ENCODE measurements at places on chromosomes 2 and 18.

- no peak for DNase-seq
Observed at GRCh38 chr18:38790303-38790702, 1224.7 kb upstream of the CELF4 start.

DNA sequence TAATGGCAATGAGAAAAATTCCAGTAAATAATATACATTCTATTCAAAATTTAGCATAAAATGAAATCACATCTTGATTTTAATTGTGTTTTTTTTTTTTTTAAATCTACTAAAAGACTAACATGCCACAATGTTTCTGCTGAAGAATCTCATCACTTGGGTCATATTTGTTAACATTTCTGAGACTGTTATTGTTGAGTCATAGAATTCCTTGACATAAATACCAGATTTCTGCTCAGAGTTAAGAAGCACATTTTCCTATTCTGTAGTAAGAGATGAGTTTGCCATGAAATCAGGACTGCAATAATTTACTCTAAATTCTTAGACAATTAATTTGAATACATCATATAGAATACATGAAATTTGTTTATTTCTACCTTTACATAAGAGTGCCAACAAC lies 154.9 kb upstream of the KYNU start:
- DNase-seq: no peak

DNA sequence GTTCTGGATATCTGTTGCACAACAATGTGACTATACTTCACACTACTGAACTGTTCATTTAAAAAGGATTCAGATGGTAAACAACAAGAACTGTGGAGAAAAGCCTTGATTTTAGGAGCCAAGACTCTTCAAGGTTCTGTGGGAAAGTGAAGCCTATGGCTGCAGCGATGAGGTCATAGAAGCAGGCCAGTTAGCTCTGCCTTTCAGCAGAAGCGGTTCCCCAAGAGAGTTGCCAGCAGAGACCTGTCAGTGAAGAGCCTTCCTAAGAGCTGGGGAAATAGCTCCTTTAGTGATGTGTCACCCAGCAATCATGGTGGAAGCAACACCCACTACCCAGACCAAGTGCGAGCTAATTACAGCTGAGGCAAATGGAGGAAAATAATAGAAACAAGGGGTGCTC lies 346.5 kb upstream of the ETAA1 start:
- no peak for DNase-seq

DNA sequence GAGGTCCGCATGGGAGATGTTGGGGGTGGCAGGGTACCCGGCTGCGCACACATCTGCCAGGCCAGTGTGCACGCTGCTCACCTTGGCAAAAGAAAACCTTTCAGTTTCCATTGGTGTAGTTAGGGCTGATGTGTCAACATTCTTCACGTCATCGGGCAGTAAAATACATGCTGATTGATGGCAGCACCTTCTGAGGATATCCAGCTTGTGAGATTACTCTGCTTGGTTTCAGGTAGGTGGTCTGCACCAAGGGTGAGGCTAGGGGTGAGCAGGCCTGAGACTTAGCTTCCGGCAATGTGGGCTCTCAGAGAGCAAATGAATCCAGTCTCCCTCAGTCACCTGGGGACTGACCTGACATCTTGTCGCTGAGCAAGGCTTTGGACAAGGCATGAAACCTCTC lies 19.3 kb upstream of the ACKR3 start:
- DNase-seq: no peak

- no peak for DNase-seq
Observed at GRCh38 chr18:11502368-11502767, 107.0 kb upstream of the SLC35G4 start.

DNA sequence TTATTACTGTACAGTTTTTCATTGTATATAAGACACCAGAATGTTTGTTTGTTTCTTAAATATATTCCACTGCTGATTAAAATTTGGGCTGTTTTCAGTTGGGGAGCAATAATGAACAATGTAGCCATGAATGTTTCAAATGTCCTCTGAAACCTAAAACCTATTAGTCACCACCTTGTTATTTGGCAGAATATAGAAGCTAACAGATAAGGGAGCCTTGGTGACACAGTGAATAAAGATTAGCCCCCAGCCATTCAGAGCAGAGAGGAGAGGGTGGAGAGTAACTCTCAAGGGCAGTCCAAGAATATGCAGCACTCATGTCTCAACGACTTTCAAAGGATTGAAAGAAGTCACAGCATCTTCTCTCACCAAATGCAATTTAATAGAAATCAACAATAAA lies 43.1 kb upstream of the ATP8B1 start:
- DNase-seq: no peak

DNA sequence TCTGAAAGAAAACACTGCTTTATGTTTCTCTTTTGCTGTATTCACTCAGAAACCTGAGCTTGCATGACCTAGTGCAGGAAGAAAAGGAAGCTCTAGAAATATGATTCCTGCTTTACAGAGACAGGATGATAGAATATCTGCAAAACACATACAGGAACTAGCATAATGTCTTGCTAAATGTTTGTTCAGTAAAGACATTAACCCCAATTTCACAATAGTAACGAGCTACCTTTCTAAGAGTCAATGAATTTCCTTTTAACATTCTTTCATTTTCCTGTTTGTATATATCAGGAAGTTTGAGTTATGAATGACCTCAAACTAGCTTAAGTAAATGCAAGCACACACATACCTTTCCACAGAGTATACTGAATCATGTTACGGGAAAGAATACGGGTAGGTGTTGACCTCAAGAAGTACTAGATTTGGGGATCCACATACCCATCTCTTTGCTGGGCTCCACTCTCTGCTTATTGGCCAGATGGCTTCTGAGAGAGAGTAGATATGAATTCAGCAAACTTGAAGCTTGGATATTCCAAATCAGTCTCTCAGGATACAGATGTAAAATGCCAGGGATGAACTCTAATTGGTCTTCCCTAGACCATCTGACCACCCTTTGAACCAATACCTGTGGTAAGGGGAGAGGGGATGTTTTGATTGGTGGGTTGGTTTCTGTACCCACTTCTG lies 18.2 kb upstream of the ACSL3 start:
- no peak for DNase-seq

DNA sequence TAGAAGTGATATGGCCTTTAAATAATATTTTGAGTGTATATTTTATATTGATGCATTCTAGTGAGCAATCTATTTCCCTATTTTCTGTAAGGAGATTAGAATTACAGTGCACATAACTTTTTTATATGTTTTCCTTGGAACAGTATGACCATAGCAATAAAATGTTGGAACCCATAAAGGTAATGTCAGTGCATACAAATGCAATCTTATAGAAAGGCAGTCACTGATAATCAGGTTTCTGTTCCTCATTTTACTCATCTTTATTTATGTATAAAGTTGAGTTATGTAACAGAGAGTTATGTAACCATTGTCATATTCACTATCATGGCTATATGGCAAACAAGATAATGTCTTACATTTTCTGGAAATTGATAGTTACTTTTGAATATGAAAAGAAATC lies 179.9 kb upstream of the NETO1 start:
- no peak for DNase-seq

- DNase-seq: no peak
Observed at GRCh38 chr18:23810396-23810795, 121.1 kb downstream of the LAMA3 start.

DNA sequence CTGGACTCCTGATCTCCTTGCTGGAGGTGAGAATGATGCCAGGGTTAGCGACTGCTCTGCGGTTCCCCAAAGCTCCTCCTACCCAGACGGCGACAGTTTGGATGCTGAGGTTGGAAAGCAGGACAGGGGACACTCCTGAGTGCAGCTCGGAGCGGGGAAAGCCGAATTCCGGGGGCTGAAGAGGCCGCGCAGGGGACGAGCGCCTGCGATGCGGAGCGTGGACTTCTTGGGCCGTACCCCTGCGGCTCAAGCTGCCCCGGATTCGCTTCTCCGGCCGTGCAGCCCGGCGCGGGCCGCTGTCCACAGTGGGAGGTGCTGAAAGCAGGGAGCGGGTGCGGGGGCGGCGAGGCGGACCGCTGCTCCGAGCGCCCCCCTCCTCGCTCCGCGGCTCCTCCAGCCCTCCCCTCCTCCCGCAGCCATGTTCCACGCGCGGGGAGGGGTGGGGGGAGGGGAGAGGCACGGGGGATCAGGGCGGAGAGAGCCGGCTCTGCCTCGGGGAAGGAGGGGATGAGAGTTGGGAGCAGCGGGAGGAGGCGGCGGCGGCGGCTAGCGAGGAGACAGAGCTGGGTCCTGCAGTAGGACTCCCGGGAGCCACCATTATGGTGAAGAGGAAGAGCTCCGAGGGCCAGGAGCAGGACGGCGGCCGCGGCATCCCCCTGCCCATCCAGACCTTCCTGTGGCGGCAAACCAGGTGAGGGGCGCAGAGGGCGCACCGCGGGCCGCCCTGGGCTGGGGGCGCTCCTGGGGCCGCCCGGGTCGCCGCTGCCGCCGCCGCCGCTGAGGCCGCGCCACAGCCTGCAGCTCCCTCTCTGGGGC lies at the start of gene UNC80:
Gene UNC80, plus strand, starts transcription at position 359 of the 816 bp plus-strand sequence. Its CDS starts 241 bp downstream, at position 600.
- DNase-seq: no peak

DNA sequence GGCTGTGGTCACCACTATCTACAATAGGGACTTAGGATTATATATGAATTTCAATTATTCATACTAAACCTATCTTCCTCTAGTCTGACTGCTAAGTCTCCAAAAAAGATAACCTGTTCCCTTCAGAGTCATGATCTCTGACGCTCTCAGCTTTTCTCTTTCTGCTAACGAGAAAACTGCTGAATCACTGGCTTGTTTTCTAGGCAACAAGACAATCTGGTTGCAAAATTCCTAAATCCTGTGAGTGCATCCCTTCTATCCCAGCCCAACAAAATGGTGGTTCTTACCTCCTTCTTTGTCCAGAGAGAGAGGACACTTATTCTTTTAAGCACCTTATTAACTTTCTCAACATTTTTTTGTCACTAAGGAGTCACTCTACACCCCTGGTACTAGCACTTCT lies 312.3 kb upstream of the PKDCC start:
- no peak for DNase-seq

DNA sequence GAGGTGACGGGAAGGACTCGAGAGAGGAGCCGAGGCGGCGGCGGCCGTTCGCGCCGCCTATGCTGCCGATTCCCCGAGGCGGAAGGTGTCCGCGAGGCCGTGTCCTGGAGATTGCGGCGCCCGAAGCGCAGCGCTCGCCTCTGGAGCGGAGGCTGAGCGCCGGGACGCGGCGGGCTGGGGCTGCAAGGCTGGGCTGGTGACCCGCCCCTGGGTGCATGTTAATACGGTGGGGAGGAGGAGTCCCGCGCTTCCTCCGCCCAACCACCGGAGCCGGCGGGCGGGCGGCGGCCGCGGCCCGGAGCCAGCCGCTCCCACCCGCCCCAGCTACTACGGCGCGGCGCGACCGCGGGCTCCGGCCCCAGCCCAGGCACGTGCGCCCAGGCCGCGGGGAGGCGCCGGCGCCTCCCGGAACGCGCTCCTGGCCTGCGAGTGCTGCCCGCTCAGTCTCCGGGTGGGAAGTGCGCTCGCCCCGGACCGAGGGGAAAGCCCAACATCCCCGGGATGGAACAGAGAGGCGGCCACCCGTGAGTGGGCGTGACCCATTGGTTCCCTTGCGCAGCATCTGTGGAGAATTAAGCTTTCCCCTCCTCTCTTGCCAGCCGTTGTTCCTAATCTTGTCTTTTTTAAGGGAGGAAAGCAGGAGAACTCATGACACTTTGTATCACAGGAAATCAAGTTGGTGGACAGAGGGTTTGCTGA lies at the start of gene DLGAP1:
Gene DLGAP1, minus strand, starts transcription at position 195 of the 699 bp plus-strand sequence.
- no peak for DNase-seq

DNA sequence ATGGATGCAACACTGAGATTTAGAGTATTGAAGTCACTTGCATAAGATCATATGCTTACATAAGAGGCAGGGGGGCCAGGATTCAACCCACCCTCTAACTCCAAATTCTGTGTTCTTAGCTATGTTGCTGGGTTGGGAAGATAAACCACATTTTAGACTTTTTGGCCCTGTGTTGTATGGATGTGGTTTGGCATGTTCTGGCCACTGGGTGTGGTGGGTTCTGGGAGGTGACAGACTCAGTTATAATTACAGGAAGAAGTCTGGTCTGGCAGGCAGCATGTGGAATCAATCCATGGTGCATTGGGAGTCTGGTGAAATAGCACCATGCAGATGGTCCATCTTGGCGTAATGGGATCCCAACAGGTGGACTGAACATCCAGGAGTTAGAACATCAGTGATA lies 138.9 kb downstream of the LTBP1 start:
- no peak for DNase-seq

DNA sequence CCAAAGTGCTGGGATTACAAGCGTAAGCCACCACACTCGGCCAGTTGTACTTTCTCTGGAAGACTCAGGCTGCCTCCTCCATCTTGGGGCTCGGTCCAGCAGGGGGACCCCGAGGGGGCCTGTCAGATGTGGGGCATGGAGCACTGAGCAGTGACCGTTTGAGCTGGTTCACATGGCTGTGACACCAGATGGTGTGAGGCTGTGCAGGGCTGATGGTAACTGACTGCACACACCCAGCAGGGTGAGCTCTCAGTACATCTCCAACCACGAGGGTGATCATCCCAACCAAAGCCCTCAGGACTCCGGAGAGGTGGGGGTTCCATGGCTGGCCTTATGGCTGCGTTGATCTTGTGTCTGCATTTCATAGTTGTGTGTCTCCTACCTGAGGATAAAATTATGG lies 63.4 kb downstream of the FAM168B start:
- no peak for DNase-seq

GRCh38 chr2:15278296-15278695 lies 282.8 kb downstream of the NBAS start:
- no peak for DNase-seq

- DNase-seq: no peak
Observed at GRCh38 chr2:220946552-220946951, 625.6 kb downstream of the EPHA4 start.

DNA sequence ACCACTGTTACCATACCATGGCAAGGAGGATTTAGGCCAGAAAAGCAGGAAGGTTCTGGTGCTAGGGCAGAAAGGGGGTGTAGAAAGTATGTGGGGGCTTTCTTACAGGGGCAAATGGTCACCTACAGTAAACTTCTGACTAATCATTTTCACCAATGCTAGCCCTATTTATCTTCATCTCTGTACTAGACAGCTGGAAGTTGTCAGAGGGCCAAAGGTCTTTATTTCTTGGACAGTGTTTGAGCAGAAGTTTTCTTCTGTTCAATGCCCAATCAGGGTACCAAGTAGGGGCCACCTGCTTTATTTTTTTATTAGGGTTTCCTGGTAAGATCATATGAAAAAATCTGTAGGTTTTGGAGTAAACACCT lies 37.6 kb downstream of the MAP4K4 start:
- DNase-seq: no peak

- no peak for DNase-seq
Observed at GRCh38 chr2:226408141-226408540, 391.5 kb downstream of the IRS1 start.

GRCh38 chr2:217903859-217904613 lies 98.8 kb downstream of the TNS1 start:
- no peak for DNase-seq

DNA sequence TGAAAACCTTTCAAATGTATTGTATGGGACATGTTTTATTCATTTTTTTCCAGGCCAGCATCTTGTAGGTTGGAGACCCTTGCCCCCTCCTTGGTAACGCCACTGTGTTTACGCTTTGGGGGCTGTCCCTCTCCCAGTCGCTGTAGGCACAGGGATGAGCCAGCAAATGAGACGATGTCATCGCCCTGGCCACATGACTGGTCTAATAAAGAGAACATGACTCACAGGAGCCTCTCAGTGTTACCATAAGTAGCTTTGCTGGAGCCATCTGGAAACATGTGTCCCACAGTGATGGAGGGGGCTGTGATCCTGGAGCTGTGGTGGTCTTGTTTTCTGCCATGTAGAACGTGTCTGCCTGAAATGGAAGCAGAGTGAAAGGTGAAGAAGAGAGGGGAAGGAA lies 78.9 kb downstream of the CD8B2 start:
- peak; percentile 15 for DNase-seq

- DNase-seq: no peak
Observed at GRCh38 chr2:11781602-11782001, 35.2 kb downstream of the LPIN1 start.

Measured in stimulated activated CD4-positive, alpha-beta T cell treated with anti-CD3 and anti-CD28 coated beads, Interleukin-1b, Interleukin-23, amount 100 ng/mL, for 4 hours (primary cell).